ENCODE measurements at places on chromosomes 1 and 21.

- no peak for DNase-seq
Observed at GRCh38 chr1:85195703-85196102, 5.1 kb downstream of the SYDE2 start.

- DNase-seq = no peak
Observed at GRCh38 chr1:8892026-8892425, 13.5 kb upstream of the ENO1 start.

GRCh38 chr1:162977944-162978568 lies 91.1 kb upstream of the RGS4 start:
- peak; percentile 26 for DNase-seq

DNA sequence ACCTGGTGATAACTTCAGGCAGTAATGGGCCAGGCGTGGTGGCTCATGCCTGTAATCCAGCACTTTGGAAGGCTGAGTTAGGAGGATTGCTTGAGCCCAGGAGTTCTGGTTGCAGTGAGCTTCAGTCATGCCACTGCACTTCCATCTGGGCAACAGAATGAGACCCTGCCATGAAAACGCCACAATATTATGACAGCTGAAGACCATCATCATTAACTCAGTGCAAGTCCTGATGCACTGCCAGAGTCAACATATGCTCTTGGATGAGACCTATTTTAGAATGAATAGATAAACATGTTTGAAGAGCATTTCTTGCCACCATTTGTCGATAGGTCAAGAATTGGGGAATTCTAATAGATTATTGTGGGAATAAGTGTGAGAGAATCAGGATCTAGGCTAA lies 26.4 kb downstream of the HENMT1 start:
- DNase-seq = no peak

DNA sequence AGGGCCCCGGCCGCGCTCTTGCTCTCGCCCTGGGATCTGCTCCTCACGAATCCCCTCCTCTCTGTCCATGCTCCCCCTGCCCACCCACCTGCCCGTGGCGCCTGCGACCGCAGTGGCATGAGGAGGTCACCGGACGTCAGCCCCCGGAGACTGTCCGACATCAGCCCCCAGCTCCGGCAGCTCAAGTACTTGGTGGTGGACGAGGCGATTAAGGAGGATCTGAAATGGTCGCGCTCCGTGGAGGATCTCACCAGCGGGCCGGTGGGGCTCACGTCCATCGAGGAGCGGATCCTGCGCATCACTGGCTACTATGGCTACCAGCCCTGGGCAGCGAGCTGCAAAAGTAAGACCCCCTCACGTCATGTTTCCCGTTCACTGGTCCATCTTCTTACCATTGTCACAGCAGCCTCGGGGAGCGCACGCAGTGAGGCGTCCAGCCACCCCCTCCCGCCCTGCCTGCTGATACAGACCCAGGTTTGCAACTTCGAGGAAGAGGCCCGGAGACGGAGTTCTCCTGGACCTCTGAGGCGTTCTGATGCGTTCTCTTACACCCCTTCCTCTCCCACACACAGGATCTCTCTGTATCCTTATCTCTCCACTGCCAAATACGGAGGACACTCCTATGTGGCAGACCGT lies 1.1 kb downstream of the SLC35F3 start:
- DNase-seq = no peak

GRCh38 chr1:226723657-226724532 lies 15.2 kb downstream of the ITPKB start:
- DNase-seq = no peak

GRCh38 chr1:42369471-42369870 lies 11.1 kb upstream of the RIMKLA start:
- no peak for DNase-seq

- DNase-seq = no peak
Observed at GRCh38 chr1:108609483-108610049, 49.7 kb downstream of the EEIG2 start.

GRCh38 chr1:179550746-179551682 lies 24.7 kb downstream of the NPHS2 start:
- no peak for DNase-seq

DNA sequence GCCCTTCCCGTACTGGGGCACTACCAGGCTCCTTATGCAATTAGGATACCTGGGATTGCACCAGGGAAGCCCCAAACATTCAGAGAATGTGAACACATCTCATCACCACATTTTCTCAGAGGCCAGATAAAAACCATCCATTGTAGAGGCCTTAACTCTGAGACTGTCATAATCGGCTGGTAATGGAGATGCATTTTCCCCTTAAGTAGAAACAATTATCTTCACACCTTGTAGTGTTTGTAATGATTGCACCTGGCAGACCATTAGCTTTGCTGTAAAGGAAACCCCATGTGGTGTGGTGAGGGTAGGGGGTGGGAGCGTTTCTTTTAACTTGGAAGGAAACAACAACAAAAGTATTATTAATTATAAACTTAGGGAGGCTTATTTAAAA lies 90.0 kb upstream of the TLR5 start:
- DNase-seq = no peak

- no peak for DNase-seq
Observed at GRCh38 chr1:159943908-159944622, 1.3 kb downstream of the IGSF9 start.

DNA sequence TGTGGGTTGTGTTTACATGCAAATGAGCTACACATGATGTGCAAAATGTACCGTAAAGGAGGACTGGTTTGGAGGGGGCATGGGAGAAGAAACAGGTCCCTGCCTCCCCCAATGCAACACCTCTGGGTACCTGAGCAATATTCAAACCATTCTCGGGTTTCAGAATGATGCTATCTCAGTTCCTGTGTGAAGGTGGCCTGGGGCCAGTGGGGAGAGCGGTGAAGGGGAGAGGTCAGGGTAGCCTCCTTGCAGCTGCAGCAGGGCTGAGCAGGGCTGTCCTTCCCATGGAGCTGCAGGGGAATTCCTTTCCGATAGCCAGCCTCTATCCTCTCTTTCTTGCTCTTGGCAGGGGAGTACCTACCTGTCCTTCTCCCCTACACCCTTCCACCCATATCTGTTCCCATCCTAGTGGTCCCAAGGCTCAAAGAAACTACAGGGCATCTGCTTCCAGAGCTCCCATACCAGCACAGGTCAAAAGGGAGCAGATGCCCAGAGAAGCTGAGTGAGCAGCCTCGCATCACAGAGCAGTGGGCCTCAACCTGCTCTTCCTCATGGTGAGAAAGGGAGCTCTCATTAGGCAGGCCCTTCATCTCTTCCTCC lies 11.9 kb downstream of the MEF2D start:
- no peak for DNase-seq

GRCh38 chr1:185636848-185637247 lies 97.3 kb upstream of the HMCN1 start:
- DNase-seq = no peak

DNA sequence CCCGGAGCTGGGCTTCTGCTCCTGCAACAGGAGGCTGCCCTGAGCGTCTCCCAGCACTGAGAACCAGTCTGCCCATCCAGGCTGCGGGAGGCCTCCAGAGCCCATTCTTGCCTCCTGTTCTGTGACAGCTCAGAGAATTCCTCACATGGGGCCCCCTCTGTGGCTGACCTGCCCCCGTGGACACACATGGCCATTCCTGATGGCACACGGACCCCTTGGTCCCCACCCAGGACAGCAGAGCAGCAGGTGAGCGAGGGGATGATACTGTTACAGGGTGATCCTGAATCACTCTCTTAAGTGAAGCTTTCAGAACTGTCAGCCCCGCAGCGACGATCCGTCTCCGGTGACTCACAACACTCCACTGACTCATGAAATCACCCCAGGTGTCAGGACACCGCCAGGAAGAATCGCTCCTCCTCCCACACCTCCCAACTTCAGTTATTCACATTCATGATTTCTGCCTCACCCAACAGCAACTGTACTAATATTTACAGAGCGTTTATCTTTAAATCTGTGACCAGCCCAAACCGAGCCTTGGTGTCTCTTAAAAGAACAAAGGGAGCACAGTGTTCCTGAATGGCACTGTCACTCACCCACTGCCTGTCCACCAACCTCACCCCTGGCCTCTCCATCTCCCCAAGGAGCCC lies 22.5 kb downstream of the CHD5 start:
- DNase-seq = no peak

DNA sequence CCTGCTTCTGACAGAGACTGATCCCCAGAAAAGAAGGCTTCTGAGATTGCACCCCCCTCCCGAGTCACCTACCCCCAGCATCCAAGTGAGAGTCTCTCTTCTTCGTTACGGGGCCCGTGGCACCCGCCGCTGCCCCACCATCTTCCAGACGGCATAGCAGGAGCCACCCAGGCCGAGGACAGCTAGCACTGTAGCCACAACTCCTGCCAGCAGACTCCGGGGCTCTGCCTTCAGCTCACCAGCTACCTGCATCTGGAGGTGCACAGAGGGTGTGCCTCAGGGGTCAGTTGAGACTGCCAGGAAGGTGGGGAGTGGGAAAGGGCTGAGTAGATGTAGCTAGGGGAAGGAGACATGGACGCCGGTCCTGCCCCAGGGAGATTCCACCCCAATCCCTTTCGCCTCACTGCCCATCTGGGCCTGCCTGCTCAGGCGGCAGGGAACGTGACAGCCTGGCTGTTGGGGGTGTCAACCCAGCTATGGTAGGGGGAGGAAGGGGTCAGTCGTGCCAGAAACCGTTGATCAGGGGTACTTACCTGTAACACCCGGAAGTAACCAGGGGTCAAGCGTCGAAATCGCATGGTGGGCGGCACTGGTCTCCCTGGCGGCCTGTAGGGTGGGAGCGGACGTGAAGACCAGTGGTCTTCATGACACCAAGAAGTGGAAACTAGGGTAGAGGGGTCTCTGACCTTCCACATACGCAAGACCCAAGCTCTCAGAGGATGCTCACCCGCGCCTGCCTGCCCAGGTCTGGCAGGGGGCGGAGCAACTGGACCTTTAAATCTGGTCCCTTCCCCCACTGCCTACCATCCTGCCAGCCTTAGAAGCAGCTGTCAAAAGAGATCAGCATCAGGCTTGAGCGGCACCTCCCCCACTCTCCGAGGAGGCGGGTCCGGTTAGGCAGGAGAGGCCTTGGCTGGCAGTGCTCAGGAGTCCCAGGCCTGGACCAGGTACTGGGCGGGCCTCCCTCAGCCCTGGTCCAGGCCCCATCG lies at the start of gene ZNF593OS:
Gene ZNF593OS, minus strand, starts transcription at position 749 of the 989 bp plus-strand sequence. Its CDS starts 171 bp downstream, at position 578.
- no peak for DNase-seq

DNA sequence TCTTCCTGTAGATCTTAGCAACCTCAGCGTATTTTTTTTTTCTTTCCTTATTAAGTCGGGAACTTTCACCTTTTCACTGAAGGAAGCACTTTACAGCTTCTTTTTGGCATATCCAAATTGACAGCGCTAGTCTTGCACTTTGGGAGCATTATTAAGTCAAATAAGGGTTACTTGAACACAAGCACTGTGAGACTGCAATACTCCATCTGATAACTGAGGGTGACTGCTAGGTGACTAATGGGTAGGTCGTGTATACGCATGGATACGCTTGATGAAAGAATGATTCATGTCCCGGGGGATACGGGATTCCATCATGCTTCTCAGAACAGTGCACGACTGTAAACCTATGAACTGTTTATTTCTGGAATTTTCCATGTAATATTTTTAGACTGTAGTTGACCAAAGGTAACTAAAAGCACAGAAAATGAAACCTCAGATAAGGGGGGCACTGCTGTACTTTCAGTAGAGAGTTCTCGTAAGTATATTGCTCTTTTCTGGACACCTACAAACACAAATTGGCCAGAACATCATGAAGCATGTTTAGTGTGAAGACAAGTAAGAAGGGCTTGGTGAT lies 364.7 kb downstream of the SMYD3 start:
- no peak for DNase-seq

DNA sequence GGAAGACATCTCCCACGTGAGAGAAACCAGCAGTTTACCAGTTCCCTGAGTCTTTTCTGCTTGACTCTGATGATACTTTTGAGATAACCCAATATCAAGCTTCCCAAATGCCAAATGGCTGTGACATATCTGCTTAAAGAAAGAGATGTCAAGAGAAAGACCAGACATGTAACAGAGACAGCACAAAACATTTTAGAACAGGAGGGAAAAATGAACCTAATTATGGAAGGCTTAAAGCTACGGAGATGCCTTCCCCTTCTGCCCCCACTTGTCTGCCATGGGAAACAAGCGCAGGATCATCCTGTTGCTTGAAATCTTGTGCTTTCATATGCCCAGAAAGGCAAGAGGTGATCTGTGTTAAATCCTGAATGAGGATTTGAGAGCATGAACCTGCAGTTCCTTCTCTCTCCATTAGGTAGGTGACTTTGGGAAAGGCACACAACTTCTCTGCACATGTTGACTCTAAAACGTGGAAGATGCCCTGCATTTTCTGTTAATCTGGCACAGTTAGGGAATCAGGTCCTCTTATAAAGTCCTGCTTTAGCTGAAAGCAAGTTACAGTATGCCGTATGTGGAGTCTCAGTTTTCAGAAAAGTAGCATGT lies 46.7 kb upstream of the MTR start:
- DNase-seq = no peak

- no peak for DNase-seq
Observed at GRCh38 chr1:186535388-186536133, 74.6 kb upstream of the PDC start.

GRCh38 chr1:27968692-27969091 lies 8.9 kb downstream of the XKR8 start:
- no peak for DNase-seq

DNA sequence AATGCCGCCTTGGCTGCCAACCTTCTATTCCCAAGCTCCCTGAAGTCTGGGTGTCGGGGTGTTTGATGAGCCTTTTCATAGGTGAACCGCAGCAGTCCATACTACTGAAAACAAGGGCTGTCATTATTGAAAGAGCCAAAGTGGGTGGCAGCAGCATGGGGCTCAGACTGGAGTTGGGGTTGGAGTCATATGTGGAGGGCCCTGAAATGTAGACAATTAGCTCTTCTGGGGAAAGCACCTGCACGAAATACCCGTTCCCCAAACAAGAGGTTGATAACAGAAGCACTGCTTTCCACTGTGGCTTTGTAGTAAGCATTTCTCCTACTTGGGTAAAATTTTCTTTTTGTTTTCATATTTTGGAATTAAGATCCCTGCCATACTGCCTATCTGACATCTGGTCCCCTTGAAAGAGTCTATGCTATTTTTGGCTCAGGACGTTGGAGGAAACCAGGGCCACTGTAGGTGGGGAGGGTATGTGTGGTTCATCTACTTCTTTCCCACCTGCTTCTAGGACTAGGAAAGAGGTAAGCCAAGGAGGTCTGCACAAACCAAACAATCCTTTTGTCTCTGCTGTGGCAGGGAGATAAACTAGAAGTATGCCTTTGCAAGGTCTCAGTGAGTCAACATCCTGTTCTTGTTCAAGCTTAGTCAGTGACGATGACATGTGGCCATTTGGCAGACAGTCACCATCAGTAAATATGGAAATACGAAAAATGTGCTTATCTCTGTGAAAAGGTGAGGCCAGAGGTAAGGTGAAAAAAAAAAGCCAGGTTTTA lies 197.0 kb upstream of the UBE2U start:
- no peak for DNase-seq

- DNase-seq = no peak
Observed at GRCh38 chr1:118099686-118100085, 85.3 kb downstream of the SPAG17 start.

All from D721Med (cell line).